Esophagus squamous epithelium (tissue), 5 donors: ENCODE measurements at places on chromosomes 5 and 9.

- DNase-seq, result no peak
Measured at GRCh38 chr5:33713136-33713765, 178.5 kb downstream of the ADAMTS12 start.

GRCh38 chr5:117318528-117318927, 743.9 kb upstream of the SEMA6A start:
- DNase-seq, result no peak

DNA sequence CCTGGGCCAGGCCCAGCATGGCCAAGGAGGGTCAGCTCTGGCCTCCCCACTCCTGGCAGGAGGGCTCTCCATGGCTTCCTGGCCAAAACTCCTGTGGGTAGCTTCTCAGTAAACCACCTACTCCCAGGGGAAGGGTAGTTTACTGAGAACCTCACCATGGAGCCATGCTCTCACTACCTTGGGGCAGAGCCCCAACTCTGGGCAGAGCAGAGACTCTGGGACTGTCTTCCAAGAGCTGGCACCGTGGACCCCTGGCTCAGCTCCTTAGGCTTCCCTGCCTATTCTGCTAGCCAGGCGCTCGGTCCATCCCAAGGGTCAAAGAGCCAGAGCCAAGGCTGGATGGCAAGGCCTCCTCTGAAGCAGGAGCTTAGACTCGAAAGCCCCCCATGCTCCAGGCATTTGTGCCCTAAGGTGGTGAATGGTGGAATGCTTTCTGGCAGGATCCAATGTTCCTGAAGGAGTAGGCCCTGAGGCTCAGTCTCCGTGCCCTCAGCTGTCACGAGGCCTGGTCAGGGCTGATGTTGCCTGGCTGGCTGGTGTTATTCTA, 19.6 kb downstream of the TCF7 start:
- no peak for DNase-seq

- DNase-seq, result no peak
Measured at GRCh38 chr9:1008216-1008615, 31.8 kb downstream of the DMRT3 start.

DNA sequence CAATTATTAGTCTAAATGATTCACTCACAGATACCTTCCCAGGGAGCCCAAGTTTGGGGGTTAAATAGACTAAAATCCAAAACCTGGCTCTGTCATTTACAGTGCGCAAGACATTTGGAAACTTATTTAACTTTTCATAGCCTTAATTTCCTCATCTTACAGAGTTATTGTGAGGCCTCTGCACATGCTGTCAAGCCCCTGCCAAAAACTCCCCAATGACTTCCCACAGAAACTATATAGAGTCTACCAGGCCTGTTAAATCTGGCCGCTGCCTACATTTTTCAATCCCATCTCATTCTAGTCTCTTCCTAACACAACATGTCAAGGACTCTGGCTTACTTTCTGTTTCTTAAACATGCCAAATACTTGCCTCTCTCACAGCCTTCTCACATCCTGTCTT, 412.5 kb downstream of the ELAVL2 start:
- DNase-seq, result no peak

GRCh38 chr9:18622186-18622836, 148.4 kb downstream of the ADAMTSL1 start:
- no peak for DNase-seq

GRCh38 chr5:180975338-180975737, 13.3 kb upstream of the BTNL3 start:
- DNase-seq, result no peak

- DNase-seq, result no peak
Measured at GRCh38 chr9:518540-518939, 303.9 kb downstream of the DOCK8 start.

GRCh38 chr5:94508461-94509148, 109.8 kb downstream of the KIAA0825 start:
- no peak for DNase-seq

- DNase-seq, result no peak
Measured at GRCh38 chr5:149271716-149272563, at the start of gene AFAP1L1. Gene AFAP1L1 (plus strand): TSS chr5:149271859. CDS start chr5:149271969, 110 bp downstream.

GRCh38 chr5:60634051-60634450, 65.9 kb downstream of the DEPDC1B start:
- no peak for DNase-seq

DNA sequence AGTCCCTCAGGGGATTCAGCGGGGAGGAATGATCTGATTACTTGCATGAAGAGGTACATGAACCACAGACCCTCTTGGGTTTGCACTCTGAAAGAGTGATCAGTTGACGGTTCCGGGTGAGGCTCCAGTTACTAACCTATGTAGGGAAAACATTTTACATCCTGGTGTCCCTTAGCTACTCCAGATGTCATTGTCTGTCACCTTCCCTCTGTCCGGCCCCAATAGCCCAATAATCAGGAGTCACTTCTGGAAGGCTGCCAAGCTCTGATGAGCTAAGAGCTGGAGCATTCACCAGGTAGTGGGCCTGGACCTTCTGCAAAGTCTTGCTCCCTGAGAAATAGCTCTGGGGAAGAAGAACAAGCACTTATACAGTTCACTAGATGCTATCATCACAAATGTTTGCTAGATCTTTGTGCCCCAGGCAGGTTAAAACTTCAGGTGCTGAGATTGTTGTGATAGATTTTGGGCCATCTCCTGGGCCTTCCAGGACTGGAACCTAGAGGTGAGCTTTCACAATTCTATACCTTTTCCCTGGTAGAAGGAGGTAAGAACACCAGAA, 64.5 kb downstream of the ENTREP1 start:
- no peak for DNase-seq
